ENCODE measurements at places on chromosomes 5 and 9.

- no peak for DNase-seq
These were observed 2.7 kb downstream of the CNTLN start for GRCh38 chr9:17137566-17137965.

DNA sequence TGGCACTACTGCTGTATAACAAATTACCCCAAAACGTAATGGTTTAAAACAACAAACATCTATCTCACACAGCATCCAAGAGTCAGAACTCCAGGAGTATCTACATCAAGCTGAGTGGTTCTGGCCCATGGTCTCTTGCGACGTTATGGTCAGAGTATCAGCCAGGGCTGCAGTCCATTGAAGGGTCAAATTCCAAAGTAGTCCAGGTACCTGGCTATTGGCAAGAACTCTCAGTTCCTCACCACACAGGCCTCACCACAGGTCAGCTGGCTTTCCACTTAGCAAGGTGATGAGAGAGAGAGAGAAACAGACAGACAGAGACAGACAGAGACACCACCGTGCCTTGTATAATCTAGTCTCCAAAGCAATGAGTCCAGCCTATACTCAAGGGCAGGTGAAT, 22.6 kb downstream of the EPB41L4A start:
- DNase-seq, result no peak

DNA sequence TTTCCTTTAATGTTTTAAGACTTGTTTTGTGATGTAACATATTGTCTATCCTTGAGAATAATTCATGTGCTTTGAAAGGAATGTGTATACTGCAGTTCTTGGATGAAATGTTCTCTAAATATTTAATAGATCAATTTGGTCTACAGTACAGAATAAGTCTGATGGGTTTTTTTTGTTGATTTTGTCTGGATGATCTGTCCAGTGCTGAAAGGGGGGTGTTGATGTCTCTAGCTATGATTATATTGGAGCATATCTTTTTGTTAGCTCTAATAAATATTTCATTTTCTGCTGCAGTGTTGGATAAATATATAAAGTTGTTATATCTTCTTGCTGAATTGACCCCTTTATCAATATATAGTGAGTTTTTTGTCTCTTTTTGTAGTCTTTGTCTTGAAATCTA, 269.9 kb upstream of the TUSC1 start:
- DNase-seq, result no peak

- DNase-seq, result no peak
These were observed 298.1 kb downstream of the CETN3 start for GRCh38 chr5:90111364-90112032.
